ENCODE measurements at places on chromosomes 12 and 14.
A peak's percentile ranks its signal among the peaks of the same experiment; 100 is the strongest.

DNA sequence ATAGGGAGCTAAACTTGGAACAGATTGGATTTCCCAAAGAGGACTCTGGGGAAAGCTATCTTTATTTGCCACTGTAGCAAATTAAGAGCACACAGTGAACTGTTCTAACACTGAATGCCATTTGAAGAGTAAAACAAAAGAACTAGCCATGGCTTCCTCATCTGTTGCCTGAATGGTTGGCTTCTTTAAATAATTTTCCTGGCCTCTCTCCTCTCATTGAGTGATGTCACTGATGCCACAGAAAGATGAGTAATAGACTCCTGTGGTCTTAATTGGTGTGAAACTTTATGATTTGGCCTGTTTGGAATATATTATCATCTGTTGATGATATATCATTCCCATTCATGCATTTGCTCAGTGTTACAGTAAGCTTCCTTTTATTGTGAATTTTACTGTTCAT is 42.5 kb downstream of the WDR20 start:
- H3K4me1 ChIP-seq, result peaks cover 42% of the 10 kb centered on the region
- H3K27ac ChIP-seq, result no peak overlapping the region
- no peaks in the 10 kb centered on the region for H3K36me3 ChIP-seq

GRCh38 chr14:100532906-100533655 is 54.1 kb downstream of the BEGAIN start:
- peaks cover 9% of the 10 kb centered on the region for H3K36me3 ChIP-seq
- no peak overlapping the region for H3K27ac ChIP-seq
- no peaks in the 10 kb centered on the region for H3K27me3 ChIP-seq
- H3K4me3 ChIP-seq, result no peak overlapping the region
- no peak for DNase-seq

GRCh38 chr12:104416585-104416984 is 40.2 kb upstream of the CHST11 start:
- no peak for DNase-seq
- no peak overlapping the region for H3K4me3 ChIP-seq
- H3K36me3 ChIP-seq, result no peaks in the 10 kb centered on the region
- no peaks in the 10 kb centered on the region for H3K27me3 ChIP-seq
- H3K27ac ChIP-seq, result no peak overlapping the region

DNA sequence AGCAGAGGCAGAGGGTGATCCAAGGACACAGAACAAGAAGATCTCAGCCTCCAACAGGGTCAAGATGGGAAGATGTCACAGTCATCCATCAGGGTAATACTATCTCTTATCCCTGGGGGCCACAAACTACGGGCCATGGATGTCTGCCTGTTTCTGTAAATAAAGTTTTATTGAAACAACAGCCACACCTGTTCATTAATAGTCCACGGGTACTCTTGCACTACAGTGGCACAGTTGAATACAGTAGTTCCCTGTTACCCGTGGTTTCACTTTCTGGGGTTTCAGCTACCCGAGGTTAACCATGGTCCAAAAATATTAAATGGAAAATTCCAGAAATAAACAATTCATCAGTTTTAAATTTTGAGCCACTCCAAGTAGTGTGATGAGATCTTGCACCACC is 65.9 kb downstream of the BCL11B start:
- no peaks in the 10 kb centered on the region for H3K36me3 ChIP-seq
- H3K4me3 ChIP-seq, result no peak overlapping the region
- H3K4me1 ChIP-seq, result peaks cover 31% of the 10 kb centered on the region
- H3K27ac ChIP-seq, result no peak overlapping the region
- H3K27me3 ChIP-seq, result no peaks in the 10 kb centered on the region

GRCh38 chr14:65483647-65484046 is 71.1 kb downstream of the FUT8 start:
- H3K4me3 ChIP-seq, result no peak overlapping the region
- no peaks in the 10 kb centered on the region for H3K4me1 ChIP-seq
- H3K27ac ChIP-seq, result no peak overlapping the region
- no peaks in the 10 kb centered on the region for H3K36me3 ChIP-seq

- no peaks in the 10 kb centered on the region for H3K27me3 ChIP-seq
- no peak for DNase-seq
- no peaks in the 10 kb centered on the region for H3K4me1 ChIP-seq
- no peak overlapping the region for H3K27ac ChIP-seq
- H3K36me3 ChIP-seq, result no peaks in the 10 kb centered on the region
- no peak overlapping the region for H3K4me3 ChIP-seq
Observed at GRCh38 chr14:42860371-42860770, 1253.7 kb downstream of the LRFN5 start.

DNA sequence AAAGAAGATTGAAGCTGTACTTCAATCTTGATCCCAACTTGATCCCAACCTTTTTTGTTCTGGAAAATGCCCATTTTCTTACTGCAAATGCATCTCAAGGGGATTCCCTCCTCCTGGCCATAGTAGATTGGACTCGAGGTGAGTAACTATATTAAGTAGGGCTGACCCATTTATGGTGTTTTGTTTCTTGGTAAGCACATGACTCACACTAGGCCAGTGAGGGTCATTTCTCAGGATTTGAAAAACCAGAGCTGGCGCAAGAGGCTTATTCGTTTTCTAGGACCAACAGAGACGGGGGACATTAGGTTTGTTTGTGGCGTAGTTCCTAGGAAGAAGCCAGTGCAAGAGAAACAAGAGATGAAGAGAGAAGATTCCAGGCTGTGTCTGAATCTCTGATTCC is 51.4 kb downstream of the MRPL42 start:
- peaks cover 2% of the 10 kb centered on the region for H3K4me1 ChIP-seq
- H3K27ac ChIP-seq, result no peak overlapping the region
- H3K27me3 ChIP-seq, result no peaks in the 10 kb centered on the region
- H3K4me3 ChIP-seq, result no peak overlapping the region
- DNase-seq, result no peak
- H3K36me3 ChIP-seq, result no peaks in the 10 kb centered on the region

DNA sequence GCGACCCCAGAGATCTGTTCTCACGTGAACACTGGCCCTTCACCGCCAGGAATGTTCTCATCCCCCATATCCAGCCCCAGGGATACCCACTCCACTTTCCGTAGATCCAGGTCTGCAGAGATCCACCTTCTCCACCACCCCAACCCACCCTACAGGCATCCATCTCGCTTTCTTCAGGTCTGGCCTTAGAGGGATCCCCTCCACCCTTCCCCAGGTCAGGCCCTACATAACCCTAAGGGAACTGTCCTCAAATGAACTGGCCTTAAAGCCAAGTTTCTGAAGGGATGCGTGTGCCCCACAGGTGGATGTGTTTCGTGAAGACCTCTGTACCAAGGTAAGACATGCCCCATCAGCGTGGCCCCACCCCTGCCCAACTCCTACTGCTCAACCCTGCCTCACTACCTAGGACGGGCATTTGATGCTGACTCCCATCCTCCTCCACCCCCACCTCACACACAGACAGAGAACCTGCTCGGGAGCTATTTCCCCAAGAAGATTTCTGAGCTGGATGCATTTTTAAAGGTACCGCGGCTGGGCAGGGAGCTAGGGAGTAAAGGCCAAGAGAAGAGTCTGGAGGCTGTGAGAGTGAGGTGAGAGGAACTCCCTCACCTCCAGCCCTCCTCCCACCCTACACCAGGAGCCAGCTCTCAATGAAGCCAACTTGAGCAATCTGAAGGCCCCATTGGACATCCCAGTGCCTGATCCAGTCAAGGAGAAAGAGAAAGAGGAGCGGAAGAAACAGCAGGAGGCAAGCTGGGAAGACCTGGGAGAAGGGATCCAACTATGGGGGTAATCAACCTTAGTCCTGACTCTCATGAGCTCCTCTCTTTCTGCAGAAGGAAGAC is 912 bp downstream of the PSME1 start:
- no peak for DNase-seq
- peak overlapping the region; percentile 99 for H3K4me3 ChIP-seq
- H3K36me3 ChIP-seq, result peaks cover 22% of the 10 kb centered on the region

DNA sequence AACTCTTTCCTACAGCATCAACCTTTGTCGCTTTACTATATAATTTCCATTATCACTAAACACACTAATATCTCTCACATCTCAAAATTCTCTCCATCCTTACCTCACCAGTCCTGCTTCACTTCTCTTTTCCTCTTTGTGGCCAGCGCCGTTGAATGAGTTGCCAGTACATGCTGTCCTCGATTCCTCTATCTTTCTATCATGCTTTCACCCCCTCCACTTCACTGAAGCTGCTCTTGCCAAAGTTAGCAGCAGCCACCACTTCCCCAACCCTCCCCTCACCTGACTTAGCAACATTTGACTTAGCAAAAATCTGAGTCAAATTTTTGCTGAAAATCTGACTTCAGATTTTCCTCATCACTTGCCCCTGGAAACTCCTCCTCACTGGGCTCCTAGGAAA is 210.4 kb downstream of the ANO6 start:
- no peak overlapping the region for H3K4me3 ChIP-seq
- no peak overlapping the region for H3K27ac ChIP-seq
- H3K4me1 ChIP-seq, result no peaks in the 10 kb centered on the region
- DNase-seq, result no peak
- H3K36me3 ChIP-seq, result peaks cover 65% of the 10 kb centered on the region

DNA sequence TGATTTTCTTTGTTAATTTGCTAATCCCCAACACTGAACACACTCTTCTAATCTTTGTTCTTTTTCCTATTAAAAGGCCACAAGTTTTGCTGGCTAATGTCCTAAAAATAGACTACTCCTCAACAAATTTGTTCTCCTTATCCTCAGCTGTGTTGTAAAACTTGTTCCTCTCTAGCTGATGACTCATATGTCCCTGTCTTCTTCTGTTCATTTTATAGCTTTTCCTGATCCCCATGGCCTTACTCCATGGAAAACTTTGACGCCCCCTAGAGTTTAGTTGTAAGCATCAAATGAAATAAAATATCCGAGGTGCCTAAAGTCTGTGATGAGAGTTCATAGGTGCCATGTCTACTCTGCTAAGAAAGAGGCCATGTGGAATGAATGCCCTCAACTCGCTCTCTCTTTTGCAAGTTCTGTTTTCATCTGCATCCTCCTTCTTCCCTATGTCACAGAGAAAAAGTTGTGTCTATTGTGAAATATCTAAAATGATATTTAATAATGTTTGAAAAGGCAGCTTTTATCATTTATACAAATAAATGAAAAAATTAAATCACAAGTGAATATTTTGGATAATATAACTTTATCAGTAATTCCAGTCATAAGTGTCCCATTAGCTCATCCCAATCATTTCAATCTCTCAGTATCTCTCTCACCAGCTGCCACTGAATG is 237.9 kb downstream of the IPO8 start:
- peak overlapping the region; percentile 73 for H3K27ac ChIP-seq
- H3K36me3 ChIP-seq, result no peaks in the 10 kb centered on the region
- no peaks in the 10 kb centered on the region for H3K27me3 ChIP-seq
- H3K4me3 ChIP-seq, result no peak overlapping the region
- H3K4me1 ChIP-seq, result peaks cover 7% of the 10 kb centered on the region

DNA sequence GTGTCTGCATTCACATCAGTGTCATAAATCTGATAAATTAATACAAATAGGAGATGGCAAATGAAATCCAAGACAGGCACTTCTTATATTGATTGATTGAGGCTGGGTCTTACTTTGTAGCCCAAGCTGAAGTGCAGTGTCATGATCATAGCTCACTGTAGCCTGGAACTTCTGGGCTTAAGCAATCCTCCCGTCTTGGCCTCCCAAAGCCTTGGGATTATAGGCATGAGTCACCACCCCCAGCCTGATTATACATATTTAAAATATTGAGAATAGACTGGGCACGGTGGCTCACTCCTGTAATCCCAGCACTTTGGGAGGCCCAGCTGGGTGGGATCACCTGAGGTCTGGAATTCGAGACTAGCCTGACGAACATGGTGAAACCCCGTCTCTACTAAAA is 51.3 kb downstream of the MARK3 start:
- H3K36me3 ChIP-seq, result peaks cover 22% of the 10 kb centered on the region
- H3K27ac ChIP-seq, result no peak overlapping the region
- no peaks in the 10 kb centered on the region for H3K27me3 ChIP-seq
- no peak for DNase-seq
- H3K4me3 ChIP-seq, result no peak overlapping the region
- peaks cover 10% of the 10 kb centered on the region for H3K4me1 ChIP-seq

- no peak overlapping the region for H3K4me3 ChIP-seq
- no peak for DNase-seq
- peaks cover 15% of the 10 kb centered on the region for H3K4me1 ChIP-seq
Observed at GRCh38 chr12:65941388-65941787, 117.1 kb downstream of the HMGA2 start.

GRCh38 chr12:2959505-2960389 is 550 bp downstream of the TEAD4 start:
- peaks cover 16% of the 10 kb centered on the region for H3K27me3 ChIP-seq
- H3K27ac ChIP-seq, result peak overlapping the region; percentile 76
- H3K4me1 ChIP-seq, result peaks cover 29% of the 10 kb centered on the region
- peak; percentile 73 for DNase-seq

DNA sequence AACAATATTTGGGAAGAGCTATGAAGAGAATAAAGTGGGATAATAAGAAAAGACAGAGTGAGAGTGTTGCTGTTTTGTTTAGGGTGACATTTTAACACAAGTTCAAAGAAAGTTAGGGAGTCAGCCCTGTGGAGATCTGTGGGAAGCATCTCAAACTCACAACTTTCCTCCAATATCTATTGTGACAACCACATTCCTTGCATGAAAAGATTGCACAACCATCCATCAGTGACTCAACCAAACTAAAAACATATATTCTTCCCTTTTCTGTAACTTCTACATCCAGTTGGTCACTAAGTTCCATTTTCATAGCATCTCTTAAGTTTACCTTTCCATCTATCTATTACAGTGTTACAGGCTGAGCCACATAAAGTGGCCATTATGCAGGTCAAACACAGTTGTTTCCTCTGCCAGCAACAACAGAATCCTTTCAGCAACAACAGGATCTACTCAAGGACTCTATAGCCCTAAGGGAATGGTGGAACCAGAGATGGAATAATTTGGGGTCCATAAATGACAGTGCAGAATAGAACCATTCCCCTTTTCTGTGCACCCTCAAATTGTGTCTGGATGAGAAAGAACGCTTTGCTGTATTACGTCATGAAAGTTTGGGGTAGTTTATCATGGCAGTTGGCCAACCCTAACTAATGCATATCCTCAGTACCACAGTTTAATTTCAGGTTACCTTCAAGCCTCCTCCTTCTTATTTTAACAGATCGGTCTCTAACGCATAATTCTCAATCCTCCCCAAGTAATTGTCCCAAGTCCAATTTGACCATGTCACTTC is 118.8 kb downstream of the ST8SIA1 start:
- H3K27ac ChIP-seq, result no peak overlapping the region
- DNase-seq, result no peak
- no peak overlapping the region for H3K4me3 ChIP-seq
- H3K27me3 ChIP-seq, result no peaks in the 10 kb centered on the region

GRCh38 chr14:35989736-35990135 is 163.6 kb downstream of the BRMS1L start:
- no peak overlapping the region for H3K4me3 ChIP-seq
- no peaks in the 10 kb centered on the region for H3K27me3 ChIP-seq
- H3K36me3 ChIP-seq, result no peaks in the 10 kb centered on the region
- DNase-seq, result no peak

- DNase-seq, result no peak
- H3K36me3 ChIP-seq, result no peaks in the 10 kb centered on the region
- H3K4me3 ChIP-seq, result no peak overlapping the region
- H3K27me3 ChIP-seq, result no peaks in the 10 kb centered on the region
- no peak overlapping the region for H3K27ac ChIP-seq
Observed at GRCh38 chr12:104738776-104739642, 219.1 kb downstream of the SLC41A2 start.
